ENCODE measurements at places on chromosomes 5 and 9.

DNA sequence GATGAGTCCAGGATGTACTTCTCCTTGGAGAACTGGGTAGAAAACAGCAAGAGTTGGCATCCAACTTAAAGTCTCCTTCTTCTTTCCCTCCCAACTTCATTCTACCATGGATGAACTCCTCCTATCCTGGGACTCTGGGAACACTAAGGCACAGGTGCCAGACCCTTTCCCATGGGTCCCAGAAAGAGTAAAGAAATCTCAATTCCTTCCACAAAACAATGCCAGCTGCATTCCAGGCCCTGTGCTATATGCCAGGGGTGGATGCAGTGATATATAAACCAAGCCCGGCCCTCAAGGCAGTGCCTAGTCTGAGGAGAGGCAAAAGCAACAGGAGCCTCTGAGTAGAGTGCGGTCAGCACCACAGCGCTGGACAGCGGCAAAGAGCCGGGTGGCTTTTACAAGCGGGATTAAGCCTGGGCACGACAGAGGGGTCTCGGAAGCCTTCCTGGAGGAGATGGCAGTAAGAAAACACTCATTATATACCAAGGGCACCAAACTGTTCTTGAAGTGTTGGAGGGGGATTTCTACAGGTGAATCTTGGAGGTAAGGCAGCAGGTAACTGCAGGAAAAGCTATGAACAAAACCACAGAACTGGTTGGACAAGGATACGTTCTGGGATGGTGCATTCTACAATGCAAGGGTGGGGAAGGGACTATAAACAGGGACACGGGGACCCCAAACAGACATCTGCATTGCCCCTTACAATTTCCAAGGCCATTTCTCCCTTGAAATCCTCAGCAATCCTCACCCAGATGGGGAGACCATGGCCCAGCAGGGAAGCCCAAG lies 16.4 kb upstream of the TOR2A start:
- no peak for DNase-seq

- no peak for DNase-seq
Measured at GRCh38 chr5:151020304-151021110, at the start of gene GPX3. Gene GPX3, plus strand, starts transcription at chr5:151020591. Its CDS starts 64 bp downstream, at chr5:151020655.

GRCh38 chr5:160108124-160108523 lies 11.1 kb downstream of the PWWP2A start:
- no peak for DNase-seq

- no peak for DNase-seq
Measured at GRCh38 chr5:68141494-68141893, 74.1 kb upstream of the PIK3R1 start.

GRCh38 chr5:110112348-110112747 lies 422.6 kb downstream of the MAN2A1 start:
- DNase-seq, result no peak

DNA sequence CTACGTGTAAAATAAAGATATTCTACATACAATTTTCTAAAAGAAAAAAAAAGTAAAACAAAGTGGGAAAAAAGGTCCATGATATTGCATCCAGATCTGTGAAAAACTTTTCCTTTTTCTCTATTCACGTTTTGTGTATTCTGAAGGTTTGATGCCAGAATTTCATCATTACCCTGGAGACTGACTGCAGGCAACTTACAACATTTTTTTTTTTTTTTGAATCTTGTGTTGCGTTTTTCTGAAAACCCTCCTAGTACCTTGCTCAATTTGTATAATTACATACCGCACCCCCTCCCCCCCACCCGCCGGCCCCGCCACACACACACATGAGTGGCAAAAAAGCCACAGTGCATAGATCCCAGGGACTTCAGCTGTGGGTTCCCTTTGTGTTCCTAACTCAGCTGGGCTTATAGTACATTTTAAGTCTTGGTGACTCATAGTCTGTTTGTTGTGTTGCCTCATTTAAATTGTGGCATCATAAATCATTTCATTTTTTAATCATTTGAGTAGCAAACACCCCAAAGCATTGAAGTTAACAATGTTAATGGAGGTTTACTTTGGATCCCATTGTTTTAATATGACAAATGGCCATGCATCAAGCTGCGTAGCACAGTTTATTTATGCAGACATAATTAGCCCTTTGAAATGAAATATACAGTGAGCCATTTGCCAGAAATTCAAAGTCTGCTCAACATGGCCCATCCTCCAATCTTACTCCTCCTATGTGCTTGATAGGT lies 36.0 kb downstream of the PRDM6 start:
- no peak for DNase-seq

DNA sequence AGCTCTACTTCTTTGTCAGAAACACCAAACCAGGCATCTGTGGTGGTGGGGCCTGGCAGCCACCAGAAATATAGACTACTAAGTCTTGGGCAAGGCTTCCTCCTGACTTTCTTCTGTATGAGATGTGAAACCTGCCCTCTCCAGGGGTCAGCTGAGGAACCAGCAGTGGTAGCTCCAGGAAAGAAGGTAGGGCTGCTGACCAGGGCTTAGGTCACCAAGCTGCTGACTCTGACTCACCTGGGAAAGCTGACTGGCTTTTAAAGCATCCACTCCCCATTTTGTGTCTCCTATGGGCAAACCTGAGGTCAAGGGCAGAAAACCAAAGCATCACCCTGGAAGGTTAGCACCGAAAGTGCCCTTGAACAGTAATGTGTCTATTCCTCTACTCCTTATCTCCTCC lies 10.4 kb upstream of the SH3TC2 start:
- no peak for DNase-seq
